ENCODE measurements at places on chromosomes 3 and 15.

- DNase-seq = no peak
These were observed 164.8 kb upstream of the BHLHE40 start for GRCh38 chr3:4814305-4814903.

- peak; percentile 67 for DNase-seq
These were observed 32.2 kb upstream of the TRH start for GRCh38 chr3:129942296-129942695.

DNA sequence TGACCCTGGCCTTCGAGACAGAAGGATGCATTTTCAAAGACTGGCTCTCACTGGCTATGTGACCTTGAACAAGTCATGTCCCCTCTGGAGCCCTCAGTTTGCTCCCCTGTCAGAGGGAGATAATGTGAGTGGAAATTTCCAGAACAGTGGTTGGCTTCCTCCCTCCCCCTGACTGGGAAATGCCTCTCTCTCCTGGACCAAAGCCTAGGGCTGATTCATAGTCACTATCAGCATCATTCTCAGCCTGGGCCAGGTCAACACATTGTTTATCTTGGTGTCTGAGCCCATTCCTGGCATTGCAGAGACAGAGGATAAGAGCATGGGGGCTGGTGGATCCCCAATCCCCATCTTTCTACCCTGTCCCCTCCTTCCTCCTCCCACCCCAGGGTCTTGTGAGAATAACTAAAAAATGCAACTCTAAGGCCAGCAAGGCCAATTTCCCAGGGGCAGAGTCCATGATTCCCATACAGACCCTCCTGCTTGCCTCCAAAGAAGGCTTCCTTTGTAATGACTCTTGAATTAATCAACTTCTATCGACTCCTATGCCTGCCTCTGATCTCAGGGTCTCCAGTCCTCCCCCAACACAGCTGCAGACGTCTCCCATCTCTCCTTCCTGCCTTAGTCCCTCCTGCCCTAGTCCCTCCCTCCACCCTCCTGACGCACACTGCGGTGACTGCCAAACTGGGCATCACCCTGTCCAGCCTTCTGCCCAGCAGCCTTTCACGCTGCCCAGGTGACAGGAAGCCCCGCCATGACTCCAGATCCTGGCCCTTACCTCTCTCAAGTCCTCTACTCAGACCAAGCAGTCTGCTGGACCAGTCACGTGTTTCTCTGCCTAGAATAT is 35.4 kb upstream of the CORO2B start:
- peak; percentile 59 for DNase-seq

- no peak for DNase-seq
These were observed 196.2 kb downstream of the CHST2 start for GRCh38 chr3:143315766-143316165.

DNA sequence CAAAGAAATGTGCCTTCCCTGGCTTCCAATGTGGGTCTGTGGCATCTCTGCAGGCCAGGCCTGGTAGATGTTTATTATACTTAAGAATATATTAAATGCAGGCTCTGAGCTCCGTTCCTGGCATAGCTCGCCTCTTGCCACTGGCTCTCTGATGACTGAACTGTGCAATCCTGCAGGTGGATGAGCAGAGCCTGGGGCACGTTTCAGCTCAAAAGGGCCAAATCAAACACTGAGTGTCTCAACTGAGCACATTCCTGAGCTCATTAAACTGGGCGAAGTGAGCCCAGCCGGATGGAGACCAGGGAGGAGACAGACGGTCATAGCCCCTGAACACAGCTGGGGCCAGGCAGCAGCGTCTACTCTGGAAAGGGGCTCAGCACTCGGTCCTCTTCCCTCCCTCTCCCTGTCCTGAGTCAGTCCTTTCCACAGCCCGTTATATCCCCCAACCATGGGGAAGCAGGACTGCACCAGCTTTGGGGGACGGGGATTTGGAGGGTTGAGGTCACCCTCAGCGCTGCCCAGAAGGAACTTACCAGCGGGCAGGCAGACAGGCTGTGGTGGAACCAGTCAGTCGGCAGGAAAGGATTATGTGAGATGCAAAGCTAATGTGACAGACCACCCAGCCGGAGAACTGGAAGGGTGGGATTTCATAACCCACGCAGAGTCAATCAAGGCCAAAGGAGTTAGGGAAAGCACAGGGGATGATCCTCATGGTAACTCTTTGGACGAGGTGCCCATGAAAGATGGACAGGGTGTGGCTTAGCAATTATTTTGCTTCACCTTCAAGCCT is 77.4 kb upstream of the ANKRD34C start:
- DNase-seq = no peak

GRCh38 chr3:14147066-14147435 is 22.2 kb downstream of the TMEM43 start:
- no peak for DNase-seq

GRCh38 chr3:185813205-185813604 is 11.6 kb downstream of the IGF2BP2 start:
- no peak for DNase-seq

GRCh38 chr3:11558411-11558903 is 85.3 kb downstream of the VGLL4 start:
- no peak for DNase-seq

GRCh38 chr3:10602769-10603768 is 97.7 kb upstream of the ATP2B2 start:
- DNase-seq = no peak

DNA sequence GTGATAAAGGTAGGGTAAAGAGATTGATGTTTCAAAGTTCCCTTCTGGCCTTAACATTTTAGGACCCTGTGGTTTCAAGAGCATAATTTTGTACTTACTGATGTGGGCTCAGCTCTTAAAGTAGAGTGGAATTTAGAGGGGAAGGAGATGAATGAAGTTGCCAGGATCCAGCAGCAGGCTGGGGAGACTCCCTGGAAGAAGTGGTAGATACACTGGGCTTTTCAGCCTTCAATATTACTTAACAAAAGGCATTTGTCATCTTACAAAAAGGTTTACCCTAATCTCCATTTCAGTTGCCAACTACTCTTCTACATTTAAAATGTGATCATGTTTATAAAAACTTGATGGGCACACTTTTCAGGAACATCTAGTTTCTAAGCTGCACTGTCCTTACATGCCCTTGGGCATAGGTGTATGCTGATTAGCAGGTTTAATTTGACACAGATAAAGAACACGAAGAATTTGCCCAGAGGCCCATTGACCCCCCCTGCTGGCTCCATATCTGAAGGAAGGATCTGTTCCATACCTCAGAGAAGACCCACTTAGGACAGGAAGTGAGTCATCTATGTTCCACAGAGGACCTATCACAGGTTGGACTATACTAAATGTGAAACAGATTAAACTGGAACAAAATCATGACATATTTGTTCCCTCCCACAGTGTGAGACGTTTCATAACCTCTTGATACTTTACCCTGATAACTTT is 93.0 kb upstream of the LPP start:
- DNase-seq = no peak

DNA sequence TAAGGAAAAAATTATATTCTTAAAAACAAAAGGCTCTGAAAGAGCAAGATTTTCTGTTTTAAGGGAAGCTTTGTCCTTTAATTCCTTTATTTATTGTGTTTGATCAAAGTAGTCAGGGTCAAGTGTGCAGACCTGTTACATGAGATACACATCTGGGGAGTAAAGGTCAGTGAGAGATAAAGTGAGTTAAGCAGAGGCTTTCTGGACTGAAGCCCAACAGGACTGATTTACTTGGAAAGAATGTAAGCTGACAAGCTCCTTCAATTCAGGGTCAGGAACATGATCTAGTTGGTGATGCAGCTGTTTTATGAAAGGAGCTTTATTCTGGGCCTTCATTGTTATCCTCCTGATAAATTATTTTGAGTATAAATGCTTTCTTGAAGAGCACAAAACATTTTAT is 20.7 kb upstream of the OTOL1 start:
- peak; percentile 7 for DNase-seq

DNA sequence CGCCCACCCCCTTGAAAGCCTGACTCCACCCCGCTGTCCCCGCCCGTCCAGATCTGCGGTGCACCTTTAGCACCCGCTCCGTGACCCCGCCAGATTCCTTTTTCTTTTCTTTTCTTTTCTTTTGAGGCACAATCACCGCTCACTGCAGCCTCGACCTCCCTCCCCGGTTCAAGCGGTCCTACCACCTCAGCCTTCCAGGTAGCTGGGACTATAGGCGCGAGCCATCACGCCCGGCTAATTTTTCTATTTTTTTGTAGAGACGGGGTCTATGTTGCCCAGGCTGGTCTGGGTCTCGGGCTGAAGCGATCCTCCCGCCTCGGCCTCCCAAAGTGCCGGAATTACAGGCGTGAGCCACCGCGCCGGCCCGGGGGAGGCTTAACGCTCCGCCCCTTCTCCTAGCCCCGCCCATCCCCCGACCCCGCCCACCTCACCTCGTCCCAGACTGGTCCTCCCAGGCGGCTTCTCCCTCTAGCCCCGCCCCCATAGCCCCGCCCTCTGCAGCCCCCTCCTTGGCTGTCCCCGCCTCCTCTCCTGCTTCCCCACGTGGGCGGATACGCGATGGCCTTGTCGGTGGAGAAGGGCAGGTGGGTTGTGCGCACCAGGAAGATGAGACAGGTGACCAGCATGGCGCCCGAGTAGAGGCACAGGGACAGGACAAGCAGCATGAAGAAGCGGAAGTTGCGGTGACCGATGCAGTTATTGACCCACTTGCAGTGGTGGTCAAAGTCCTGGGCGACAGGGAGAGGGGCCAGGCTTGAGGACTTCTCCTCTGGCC is 3.2 kb downstream of the ZDHHC19 start:
- no peak for DNase-seq

DNA sequence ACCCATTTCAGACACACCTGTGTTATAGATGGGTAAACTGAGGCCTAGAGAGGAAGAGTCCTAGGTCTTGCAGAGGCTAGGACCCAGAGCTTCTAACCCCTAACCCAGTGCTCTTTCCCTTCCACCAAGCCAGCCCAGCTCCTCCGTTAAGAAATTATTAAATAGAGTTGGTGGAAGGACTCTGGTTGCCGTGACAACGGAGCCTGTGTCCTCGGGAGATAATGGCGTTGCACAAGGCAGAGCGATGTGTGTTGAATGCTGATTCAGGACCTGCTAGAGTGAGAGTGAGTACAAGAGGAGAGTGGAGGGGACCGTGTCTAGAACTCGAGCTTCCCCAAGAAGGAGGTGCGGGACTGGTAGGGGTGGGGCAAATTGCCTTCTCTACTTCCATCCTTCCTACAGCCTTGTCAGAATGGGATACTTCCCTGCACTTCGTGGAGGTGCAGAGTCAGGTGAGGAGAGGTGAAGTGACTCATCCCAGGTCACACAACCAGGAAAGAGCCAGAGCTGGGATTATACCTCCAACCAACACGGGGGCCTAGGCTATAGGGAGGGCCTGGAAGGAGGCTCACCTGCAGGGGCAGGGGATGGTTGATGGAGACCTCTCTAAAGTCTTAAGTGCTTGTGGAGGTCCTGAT is 8.6 kb downstream of the SLC6A1 start:
- peak; percentile 80 for DNase-seq

DNA sequence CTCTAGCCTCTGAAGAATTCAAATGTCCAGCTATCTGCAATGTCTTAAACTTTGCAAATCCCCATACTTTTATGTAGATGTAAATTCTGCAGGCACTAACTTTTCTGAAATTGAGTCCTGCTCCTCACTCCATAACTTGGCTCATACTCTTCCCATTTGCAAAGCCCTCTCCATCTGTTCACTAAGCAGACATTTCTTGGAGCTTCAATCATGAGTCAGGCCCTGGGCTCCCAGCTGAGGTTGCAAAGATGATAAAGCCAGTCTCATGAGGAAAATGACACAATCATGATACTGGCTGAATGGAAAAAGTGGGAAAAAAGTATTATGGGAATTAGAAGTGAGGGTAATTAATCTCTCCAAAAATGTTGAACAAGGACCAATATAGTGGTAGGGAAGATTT is 507.6 kb downstream of the NR2F2 start:
- no peak for DNase-seq

GRCh38 chr15:80934761-80935221 is 54.8 kb downstream of the MESD start:
- no peak for DNase-seq

GRCh38 chr3:126607214-126607908 is 47.6 kb downstream of the TXNRD3 start:
- no peak for DNase-seq

GRCh38 chr3:181687190-181687589 is 24.5 kb upstream of the SOX2 start:
- no peak for DNase-seq
